ENCODE measurements at places on chromosomes 1 and 21.

GRCh38 chr1:184556665-184557064, 169.8 kb downstream of the C1orf21 start:
- DNase-seq: no peak

DNA sequence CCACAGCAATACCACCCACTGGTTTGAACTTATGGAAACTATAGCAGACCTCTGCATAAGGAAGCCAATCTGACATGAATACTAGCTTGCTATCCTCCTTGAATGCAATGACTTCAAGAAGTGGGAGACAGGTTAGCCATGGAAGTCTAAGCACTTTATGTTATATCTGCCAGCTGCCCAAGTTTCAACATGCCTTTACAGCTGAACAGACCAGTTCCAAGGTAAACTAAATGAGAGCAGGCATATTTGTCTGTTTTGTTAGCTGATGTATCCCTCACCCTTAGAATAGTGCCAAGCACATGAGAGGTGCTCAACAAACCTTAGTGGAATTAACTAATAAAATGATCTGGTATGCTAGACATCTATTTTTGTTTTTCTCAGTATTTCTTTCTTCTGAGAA, 65.1 kb downstream of the ALG14 start:
- DNase-seq: no peak

DNA sequence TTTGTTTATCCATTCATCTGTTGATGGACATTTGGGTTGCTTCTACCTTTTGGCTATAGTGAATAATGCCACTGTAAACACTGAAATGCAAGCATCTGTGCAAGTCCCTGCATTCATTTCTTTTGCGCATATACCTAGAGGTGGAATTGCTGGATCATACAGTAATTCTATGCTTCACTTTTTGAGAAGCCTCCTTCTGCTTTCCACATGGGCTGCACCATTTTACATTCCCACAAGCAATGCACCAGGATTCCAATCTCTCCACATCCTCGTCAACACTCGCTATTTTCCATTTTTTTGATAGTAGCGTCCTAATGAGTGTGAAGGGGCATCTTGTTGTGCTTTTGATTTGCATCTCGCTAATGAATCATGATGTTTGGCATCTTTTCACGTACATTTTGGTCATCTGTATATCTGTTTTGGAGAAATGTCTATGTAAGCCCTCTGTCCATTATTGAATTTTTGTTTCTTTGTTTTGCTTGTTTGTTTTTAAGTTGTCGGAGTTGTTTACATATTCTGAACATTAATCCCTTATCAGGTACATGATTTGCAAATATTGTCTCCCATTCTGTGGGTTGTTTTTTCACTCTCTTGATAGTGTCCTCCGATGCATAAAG, 335.4 kb downstream of the RRAGC start:
- DNase-seq: no peak

DNA sequence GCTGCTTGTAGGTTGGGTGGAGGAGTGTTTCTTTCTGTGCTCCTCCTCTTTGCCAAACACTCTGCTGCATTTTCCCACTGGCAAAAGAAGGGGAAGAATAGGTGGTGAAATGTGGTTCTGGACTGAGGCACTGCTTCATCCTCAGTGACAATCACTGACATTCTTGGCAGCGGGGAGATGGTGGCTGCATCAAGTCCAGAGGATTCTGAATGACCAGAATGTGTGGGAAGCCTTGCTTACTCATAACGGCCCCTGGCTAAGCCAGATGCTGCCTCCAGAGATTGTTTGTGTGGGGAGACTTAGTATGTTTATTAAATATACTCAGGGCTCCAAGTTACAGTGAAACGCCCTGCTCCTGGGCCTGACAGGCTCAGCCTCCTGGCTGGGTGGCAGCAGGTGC, 160.3 kb downstream of the CACNA1E start:
- no peak for DNase-seq

DNA sequence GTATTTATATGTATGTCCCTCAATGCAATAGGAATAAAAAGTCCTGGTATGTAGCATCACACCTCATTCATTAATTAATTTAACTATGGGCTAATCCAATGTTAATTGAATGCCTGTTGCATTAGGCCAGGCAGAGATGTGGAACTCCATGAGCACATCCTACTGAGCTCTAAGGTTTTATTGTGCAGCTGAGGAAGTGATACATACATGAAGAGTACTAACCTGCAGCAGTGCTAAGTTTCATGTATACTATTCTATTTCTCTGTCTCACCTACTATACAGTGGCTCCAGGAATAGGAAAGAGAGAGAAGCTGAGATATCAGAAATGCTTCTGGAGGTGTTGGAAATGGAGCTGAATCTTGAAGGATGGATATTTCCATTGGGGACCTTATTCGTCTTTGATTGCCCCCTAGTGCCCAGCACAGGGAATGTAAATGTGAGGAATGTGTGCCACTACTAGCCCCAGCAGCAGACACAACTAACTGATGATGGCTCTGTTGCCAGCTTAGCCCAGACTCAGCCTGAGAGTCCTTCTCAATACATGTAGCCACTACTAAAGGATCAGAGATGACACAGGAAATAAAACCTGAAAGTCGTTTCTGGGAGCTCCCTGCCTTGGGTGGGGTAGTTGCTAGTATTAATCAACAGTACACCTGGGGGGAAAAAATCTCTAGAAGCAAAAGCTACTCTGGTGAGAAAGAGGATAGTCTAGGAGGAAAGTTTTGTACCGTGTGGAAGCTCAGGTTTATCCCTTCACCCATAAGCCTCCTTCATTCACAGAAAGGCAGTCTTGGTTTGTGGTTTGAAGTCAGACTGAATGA, 173.3 kb upstream of the FOXD3 start:
- no peak for DNase-seq

- no peak for DNase-seq
Observed at GRCh38 chr21:40636026-40636425, 210.9 kb downstream of the DSCAM start.
